Myometrial cell (primary cell): ENCODE measurements at places on chromosomes 7 and 10. TPM values are rescaled to one million over a fixed set of nuclear protein-coding genes. Genes with fewer than 3 reads are reported as not detected.

The SPDYE6 gene
- not detected in 2 replicates for total RNA-seq

The CHCHD3 gene
- 72.1 and 74.6 TPM in 2 replicates for total RNA-seq

The ICA1 gene
- 0.71 and 2.3 TPM in 2 replicates for total RNA-seq

The HOXA4 gene
- total RNA-seq, result 0.89 TPM in 1 of 2 replicates, not detected in the other

The RASA4 gene
- total RNA-seq, result 2.6 and 3.9 TPM in 2 replicates

The MET gene
- 36.6 and 44.5 TPM in 2 replicates for total RNA-seq

The XRCC2 gene
- total RNA-seq, result 2.3 and 2.8 TPM in 2 replicates

The KIAA1549 gene
- 1.2 and 1.4 TPM in 2 replicates for total RNA-seq

The ZNF22 gene
- 13.5 and 14.0 TPM in 2 replicates for total RNA-seq
